ENCODE measurements at places on chromosomes 5 and 9. TPM values are rescaled to one million over a fixed set of nuclear protein-coding genes. Genes with fewer than 3 reads are reported as not detected.
A peak's percentile ranks its signal among the peaks of the same experiment; 100 is the strongest.

GRCh38 chr5:93601071-93601801, 18.2 kb downstream of the NR2F1 start:
- ATAC-seq: peak; percentile 8

DNA sequence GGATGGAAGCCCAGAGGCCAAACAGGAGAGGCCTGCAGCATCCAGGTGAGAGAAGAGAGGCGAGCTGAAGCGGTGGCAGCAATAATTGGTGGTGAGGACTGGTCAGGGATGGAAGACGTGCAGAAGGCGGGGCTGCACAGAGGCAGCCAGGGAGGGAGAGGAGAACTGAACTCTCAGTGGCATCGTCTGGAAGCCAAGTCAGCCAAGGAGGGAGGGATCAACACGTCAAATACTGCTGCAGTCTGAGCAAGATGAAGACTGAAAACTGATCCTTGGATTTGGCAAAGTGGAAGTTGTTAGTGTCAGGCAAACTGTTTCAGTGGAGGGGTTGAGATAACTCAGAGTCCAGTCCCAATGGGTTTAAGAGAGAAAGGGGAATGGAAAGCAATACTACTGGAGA, 145.4 kb downstream of the CDK5RAP2 start:
- peak; percentile 92 for ATAC-seq

DNA sequence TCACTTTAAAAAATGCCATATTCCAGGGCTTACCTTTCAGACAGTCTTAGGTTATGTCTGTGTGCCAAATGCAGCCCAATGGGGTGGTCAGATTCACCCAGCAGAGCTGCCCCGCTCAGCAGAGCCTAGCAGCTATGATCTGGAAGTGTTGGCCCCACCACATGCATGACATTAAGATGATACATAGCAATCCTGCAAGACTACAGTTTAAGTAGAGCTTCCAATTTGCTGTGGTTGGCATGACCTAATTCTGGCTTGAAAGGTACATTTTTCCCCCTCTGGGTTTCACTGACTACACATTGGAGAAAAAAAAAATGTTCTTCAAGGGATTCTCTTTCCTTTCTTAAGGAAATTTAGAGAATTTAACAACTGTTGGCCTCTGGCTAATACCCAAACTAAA, 22.5 kb downstream of the MEF2C start:
- ATAC-seq: no peak

- no peak for ATAC-seq
Observed at GRCh38 chr5:19492861-19493260, 495.1 kb downstream of the CDH18 start.

DNA sequence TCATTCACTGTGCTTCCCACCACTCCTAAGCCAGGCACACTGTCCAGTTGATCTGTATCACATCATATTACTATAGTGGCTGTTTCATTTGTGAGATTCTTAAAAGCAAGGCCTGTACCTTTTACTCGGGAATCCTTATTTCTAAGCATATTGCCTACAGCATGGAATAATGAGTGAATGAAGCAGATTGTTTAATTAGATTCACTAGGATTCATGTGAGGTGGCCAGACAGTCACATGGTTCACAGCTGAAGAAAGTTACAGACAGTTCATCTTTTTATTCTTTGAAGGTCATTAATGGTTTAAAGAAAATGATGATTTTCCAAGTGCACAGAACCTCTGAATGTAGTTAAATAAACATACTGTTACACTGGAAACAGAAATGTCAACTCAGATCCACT, 24.3 kb upstream of the SEMA6A start:
- ATAC-seq: no peak

DNA sequence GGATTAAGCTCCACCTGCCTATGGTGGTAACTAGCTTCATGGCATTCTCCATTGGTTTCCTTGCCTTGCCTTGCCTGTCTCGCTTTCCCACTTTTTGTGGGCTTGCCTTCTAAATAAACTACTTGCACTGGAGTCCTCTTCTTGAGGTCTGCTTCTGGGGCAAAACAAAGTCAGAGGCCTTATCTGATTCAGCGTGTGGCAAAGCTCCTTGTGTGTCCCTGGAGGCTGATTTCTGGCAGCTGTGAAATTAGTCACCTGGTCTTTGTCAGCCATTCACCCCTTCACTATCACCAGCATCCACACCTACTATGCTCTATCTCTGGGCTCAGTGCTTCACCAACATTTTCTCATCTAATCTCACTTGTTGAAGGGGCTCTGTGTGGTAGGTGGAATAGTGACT, 176.2 kb downstream of the SEC61B start:
- no peak for ATAC-seq

DNA sequence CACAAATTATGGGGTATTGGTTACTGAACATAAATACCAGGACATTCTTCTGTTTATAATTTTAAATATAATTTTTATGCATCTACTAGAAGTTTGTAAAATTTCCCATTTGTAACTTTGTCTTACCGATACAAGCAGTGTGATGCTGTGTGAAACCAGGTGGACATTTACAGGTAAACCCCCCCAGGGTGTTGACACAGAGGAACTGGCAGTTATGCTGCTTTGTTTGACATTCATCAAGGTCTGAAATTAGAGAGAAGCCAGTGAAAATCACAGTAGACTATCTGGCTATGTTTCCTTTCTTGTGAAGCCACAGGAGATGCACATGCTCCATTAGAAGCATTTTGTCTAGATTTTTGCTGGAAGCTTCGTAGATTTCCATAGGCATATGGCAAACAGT, 190.9 kb downstream of the SLC12A2 start:
- no peak for ATAC-seq

GRCh38 chr9:19464061-19464763, 55.4 kb downstream of the ACER2 start:
- no peak for ATAC-seq

DNA sequence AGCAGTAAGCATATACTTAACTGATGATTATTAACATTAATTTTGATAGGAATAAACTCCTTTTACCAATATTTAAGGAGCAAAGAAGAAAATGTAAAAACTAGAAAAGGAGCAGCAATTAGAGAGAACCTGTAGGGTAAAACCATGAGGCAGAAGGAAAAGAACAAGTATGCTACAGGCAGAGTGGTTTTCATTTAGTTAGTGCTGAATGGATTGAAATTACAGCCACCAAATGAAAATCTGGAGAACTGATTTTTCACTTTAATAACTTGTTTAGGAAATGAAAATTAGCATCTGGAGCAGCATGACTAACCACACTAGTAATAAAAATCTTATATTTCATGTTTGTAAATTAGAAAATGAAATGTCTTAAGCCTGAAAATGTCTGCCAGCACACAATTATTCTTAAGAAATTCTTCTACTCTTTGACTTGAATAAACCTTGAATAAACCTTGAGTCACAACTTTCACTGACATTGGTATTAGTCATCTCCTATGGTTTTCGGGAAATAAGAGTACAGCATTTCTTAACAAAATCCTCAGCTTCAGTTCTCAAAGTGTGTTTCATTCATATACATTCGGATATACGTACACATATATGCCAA, 1504.9 kb upstream of the C9orf72 start:
- no peak for ATAC-seq

DNA sequence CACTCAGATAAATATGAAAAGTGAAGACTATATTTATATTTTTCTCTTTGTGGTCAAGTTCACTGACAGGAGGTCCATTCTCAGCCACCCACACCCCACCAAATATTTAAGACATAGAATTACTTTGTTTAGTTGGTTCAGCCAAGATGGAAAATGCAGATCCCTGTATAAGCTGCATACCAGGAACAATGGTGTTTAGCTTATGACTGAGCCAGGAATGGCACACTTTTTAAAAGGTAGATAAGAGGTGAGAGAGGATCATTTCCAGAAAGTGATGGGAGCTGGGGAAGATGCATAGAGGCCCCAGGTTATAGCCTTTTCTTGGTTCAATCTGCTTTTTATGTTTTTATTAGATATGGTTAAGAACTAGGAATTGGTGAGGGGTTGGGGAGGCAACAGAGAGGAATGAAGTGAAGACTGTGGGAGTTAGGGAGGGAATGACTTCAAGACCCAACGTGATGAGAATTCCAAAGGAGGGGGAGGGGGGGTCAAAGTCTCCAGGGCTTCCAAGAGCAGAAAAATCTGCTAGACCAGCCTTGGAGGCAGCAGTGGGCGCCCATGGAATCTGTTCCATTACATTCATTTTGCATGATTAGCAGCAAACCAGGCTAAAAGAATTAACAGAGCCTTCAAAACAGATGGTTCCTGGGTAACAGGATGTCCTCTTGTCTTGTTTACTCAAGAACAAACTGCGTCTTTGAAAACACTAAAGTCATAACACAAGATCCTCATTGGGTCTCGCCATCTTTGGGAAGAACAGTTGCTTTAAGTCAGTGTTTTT, 95.2 kb downstream of the FGF1 start:
- ATAC-seq: peak; percentile 80

DNA sequence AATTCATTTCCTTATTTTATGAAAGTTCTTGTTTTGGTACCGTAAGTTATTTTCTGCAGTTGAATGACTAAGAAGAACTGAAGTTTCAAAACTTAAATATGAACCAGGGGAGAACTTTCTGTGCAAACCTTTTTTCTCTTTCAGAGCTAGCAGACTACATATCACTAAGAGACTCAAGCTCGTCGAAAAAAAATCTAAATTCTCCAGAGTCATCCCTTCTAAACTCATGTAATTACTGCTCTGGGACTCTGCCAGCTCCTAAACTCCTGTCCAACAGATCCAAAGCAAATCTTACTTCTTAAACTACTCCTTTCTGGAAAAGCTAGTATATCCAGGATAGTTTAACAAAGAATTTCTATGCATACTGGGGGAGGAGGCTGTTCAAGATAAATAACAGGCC, 87.0 kb upstream of the NR5A1 start:
- no peak for ATAC-seq

GRCh38 chr5:115363879-115364278, 67.4 kb upstream of the CCDC112 start:
- no peak for ATAC-seq

DNA sequence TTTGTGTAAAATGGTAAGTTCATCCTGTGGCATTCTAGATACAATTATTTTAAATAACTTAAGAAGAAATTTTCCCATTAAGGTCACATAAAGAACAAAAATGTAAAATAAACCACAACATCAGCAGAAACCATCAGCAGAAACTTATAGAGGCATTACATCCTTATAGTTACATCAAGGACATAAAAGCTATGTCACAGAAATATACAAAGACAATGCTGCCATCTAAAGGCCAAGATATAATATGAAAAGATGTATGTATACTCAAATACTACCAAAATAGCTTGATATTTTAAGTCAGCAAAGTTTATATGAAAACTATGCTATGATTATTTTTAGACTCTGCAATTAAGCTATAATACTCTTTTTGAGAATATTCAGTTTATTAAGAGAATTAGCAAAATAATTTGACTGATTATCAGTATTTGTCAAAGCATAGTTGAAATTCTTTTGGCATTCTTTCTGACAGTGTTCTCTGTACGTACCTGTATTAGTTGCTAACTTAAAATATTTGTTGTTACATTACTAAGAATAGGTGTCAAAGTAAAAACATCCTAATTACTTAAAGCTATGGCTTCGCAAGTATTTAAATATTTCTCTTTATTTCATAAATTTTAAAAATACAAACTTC, 36.2 kb downstream of the FBXL17 start:
- ATAC-seq: no peak

DNA sequence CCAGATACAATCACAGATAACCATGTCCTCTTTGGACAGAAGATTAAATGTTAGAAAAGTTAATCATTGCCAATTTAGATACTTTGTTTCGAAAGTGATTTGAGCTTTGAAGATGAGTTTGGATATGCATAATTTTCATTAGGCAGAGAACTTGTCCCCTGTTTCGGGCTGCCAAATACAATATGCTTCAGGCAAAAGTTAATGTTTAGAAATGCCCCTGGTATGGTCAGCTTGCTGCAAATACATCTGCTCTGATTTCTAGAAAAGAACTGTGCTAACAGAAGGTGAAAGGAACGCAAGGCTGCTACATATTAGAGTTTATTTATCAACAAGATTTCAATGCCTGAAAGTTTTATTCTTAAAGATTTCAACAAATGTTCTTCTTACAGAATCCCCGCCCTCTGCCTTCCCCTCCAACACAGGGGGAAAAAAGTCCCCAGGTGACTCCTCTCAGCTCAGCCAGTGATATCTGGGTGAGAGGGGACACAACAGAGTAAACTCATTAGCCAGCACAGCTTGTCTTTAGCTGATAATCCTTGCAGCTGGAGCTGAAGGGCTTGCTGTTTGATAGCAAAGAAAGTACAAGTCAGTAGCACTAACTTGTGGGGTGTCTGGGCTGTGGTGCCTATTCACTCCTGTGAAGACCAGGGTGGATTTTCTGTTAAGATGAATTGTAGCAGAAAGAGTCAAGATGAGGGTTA, 435.7 kb downstream of the DMAC1 start:
- ATAC-seq: no peak

DNA sequence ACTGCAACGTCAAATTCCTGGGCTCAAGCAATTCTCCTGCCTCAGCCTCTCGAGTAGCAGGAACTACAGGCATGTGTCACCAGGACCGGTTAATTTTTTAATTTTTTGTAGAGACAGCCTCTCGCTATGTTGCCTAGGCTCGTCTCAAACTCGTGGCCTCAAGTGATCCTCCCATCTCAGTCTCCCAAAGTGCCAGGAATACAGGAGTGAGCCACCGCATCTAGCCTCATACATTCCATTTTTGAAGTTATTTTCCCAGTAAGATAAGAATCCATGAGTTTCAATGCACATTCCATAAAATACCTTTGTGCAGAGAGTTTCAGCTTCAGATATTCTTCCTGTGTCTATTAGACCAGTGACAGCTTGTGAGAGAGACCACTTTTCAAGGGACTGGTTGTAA, 70.4 kb downstream of the SKIC3 start:
- no peak for ATAC-seq

DNA sequence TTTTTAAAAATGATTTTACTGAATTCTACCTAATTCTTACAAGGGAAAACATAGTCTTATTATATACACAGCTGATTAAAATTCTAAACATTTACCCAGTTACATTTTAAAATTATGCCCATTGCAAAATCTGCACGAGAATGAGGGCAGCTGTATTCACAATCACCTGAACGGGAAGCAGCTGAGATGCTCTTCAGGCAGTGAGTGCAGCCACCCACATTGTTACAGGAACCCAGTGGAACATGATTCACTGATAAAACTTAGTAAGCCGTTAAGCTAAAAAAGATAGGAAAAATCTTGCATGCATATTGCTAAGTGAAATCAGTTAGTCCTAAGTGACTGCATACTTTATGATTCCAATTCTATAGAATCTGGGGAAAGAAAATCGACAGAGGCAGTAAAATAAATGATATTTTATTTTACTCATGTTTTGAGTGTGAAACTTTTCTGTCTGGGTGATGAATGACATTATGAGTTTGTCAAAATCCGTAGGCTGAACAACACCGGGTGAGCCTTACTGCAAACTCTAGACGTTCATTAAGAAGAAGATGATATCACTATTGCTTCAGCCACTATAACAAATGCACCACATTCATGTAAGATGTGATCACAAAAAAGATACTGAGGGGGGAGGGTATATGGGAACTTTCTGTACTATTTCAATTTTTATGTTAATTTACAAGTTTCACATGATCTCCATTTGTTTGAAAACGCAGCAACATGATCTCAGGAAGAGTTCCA, 39.1 kb upstream of the FLT4 start:
- no peak for ATAC-seq

GRCh38 chr5:56624751-56625150, 190.6 kb upstream of the MAP3K1 start:
- ATAC-seq: no peak

- no peak for ATAC-seq
Observed at GRCh38 chr9:112104901-112105300, 70.2 kb downstream of the SUSD1 start.

RHOBTB3 gene
- 49.1 TPM for total RNA-seq

GPR151 gene
- 38.6 TPM for total RNA-seq

GABRG2 gene
- total RNA-seq: 25.4 TPM

CHSY3 gene
- total RNA-seq: 6.4 TPM

OTULINL gene
- 4.9 TPM for total RNA-seq

SOHLH1 gene
- total RNA-seq: not detected
